Renal cortical epithelial cell (primary cell): ENCODE measurements at places on chromosomes 13 and 19. TPM values are rescaled to one million over a fixed set of nuclear protein-coding genes. Genes with fewer than 3 reads are reported as not detected.
A peak's percentile ranks its signal among the peaks of the same experiment; 100 is the strongest.

GRCh38 chr13:64333888-64334287 lies 2896.2 kb downstream of the PCDH9 start:
- DNase-seq: no peak

DNA sequence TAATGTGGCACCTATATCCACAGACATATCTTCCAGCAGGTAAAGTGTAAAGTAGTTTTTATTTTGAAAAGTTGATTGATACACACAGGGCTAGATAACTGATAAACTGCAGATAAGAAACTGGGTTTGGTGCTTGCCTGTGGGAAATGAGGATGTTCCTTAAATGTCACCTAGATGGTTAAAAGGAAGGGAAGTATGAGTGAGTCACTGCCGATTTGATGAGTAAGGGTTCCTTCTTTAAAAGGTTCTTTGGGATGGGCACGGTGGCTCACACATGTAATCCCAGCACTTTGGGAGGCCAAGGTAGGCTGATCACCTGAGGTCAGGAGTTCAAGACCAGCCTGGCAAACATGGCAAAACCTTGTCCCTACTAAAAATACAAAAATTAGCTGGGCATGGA lies 73.8 kb upstream of the FRY start:
- no peak for DNase-seq

GRCh38 chr19:50003810-50004419 lies 21.3 kb downstream of the VRK3 start:
- DNase-seq: peak; percentile 99

Gene KLK2
- not detected in 2 replicates for total RNA-seq

Gene ZSCAN5A
- total RNA-seq: 4.7 and 5.7 TPM in 2 replicates

Gene CAMSAP3
- 1.9 and 3.8 TPM in 2 replicates for total RNA-seq

Gene ZNF578
- total RNA-seq: 3.5 and 6.5 TPM in 2 replicates

DNA sequence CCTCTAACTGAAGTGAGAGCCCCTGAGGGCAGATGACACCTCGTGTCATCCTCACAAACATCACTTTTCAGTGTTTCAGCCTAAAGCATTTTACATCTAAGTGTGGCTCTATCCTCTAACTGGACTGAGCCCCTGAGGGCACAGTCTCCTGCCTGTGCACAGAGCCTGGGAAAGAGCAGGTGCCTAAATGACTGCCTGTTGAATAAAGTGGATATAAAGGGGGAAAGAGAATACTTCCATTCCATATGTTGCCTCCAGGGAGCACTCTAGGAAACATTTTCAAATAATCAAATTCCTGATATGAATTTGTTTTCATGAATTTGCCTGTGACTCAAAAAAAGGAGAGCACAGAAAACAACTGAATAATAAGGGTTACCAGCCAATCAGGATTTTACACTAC lies 32.2 kb downstream of the CNMD start:
- DNase-seq: no peak

DNA sequence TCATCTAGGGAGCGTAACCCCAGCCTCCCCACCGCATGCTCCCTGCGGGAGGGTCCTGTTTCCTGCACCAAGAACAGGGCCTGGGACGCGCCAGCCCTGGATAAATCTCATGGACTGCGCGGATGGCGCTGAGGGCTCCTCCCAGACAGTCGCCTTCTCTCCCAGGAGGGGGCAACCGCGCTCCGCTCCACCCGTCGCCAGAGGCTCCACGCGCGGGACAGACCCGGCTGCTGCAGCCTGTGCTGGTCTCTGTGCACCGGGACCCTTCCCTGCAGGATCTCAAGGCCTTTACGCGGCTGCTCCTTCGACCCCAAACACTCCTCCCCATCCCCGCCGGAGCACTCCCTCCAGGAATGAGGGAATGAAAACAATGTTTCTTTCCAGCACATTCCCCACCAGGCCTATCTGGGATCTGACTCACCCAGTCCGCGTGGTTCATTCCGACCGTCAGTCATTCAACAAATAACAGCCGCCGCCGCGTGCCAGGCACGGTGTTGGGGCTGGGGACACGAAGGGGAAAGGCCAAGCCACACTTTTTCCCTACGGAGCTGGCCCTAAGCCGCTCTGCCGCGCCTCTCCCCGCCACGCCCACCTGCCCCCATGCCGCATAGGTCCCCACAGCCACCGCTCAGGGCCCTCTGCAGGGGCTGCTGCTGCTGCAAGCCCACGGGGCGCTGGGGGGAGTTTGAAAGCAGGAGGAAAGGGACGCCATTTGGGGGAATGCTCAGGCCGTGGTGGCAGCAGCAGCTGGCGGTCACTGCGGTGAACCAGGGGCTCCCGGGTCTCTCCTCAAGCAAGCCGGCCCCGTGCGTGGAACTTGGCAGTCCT lies 6.0 kb downstream of the PNMA8B start:
- DNase-seq: peak; percentile 52

Gene LYL1
- total RNA-seq: 0.20 and 1.7 TPM in 2 replicates

- no peak for DNase-seq
These were observed 220.0 kb downstream of the TEX29 start for GRCh38 chr13:111540486-111540885.

Gene KIR3DL1
- not detected in 2 replicates for total RNA-seq

GRCh38 chr19:19778666-19779065 lies 42.9 kb downstream of the ZNF506 start:
- DNase-seq: no peak

Gene IFNL1
- total RNA-seq: not detected in 2 replicates

DNA sequence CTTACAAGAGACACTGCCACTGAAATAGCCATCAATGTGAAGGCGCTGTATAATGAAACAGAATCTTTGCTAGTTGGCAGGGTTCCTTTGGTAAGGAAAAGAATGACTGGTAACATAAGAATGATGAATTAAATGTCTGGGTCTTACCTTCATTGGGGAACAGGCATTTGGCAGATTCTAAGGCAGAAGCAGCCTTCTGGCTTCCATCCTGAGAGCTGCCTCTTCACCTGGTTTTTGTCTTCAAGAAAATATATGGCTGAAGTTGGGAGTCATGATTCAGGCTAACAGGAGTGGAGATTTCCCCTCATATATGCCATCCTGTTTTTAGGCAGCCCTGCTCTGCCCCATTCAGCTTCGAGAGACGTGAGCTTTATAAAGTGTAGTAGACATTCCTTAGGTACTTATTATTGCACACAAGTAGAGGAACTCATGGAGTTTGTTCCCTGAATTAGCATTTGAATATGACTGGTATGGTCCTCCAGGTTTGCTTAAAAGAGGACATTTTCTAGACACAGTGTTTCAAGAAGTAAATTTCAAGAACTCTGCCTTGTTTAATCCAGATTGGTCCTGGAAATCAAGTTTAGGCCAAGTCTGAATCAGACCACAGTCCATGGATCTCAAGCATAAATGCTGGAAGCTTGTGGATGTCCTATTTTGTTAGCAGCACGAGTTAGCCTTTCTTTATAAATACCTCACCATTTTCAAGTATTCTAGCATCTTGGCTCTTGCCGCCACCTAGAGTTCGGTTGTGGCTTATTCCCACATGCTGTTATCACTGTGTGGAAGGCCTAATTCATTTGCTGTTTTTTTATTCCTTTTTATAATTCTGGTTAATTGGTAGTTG lies 56.2 kb upstream of the AKAP11 start:
- DNase-seq: peak; percentile 47

DNA sequence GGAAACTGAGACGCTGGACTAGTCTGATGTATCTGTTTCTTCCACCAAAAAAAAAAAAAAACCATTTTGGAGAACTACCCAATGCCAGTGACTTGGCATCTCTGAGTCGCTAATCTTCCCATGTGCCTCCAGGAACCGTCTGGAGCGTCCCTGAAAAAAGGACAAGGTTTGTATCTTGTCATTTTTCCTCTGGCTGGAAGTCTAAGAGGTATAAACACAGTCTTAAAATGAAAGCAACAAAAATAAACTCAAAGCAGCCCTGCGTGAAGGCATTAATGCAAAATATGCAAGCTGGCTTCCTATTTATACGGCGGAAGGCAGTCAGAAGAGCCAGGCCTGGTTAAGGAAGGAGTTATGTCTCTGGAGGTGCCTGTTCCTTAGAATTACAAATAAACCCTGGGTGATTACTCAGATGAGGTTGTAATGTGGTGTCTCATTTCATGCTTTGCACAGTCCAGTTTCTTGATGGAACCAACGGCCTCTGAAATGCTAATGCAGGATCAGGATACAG lies 20.3 kb downstream of the ACTN4 start:
- peak; percentile 89 for DNase-seq

DNA sequence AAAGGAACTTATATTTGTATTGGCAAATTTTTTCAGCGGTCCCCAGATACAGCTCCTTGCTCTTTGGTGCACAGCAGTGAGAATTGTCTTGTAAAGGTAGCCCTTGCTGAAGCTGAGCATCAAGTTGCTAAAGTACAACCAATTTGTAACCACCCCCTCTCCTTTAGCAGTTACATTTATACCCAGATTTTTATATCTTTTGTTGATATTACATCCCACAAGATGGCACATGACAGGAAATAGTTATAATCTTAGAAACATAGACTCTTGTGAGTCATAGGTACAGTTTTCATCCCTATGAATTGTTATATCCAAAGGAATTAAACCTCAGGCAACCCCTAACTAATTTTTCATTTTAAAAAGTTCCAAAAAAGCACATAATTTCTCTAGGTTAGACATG lies 523.0 kb upstream of the SLITRK1 start:
- no peak for DNase-seq

DNA sequence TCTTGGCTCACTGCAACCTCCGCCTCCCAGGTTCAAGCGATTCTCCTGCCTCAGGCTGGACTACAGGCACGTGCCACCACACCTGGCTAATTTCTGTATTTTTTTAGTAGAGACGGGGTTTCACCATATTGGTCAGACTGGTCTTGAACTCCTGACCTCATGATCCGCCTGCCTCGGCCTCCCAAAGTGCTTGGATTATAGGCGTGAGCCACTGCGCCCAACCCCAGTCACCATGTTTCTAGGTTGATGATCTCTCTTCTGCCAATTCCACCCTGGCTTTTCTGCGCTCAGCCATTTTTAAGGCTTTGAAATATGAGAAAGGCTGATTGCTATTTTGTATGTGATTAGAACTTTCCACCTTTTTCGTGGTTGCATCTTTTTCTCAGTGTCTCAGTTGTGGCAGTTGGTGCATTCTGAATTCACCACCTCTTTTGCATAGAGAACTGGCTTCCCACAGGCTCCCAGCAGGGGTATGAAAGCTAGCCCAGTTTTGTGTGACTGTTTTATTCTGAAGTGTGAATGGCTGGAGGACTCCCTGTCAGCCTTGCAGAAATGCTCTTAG lies 15.5 kb downstream of the CEACAM1 start:
- no peak for DNase-seq

DNA sequence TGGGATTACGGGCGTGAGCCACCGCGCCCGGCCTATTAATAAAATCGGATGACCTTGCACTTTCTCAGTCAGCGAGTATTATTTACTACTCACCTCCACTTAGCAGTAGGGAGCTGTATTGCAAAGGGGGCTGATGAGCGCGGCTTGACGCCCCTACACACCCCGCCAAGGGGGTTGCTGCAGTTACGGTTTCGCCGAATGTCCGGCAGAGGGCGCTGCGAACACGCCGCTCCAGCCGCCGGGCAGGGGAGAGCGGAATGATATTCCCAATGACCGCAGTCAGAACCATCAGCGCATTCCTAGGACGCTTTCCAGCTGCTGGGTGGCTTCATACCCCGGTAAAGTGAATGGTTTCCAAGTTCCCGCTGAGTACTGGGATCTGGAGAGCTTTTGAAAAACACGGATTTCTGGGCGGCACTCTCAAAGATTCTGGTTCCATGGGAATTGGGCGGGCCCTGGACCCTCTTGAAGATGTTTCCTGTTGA lies 30.0 kb upstream of the TPT1 start:
- peak; percentile 72 for DNase-seq

Gene HS6ST3
- under 0.01 TPM in 2 replicates for total RNA-seq

Gene C5AR1
- total RNA-seq: 0.80 TPM in 1 of 2 replicates, not detected in the other

DNA sequence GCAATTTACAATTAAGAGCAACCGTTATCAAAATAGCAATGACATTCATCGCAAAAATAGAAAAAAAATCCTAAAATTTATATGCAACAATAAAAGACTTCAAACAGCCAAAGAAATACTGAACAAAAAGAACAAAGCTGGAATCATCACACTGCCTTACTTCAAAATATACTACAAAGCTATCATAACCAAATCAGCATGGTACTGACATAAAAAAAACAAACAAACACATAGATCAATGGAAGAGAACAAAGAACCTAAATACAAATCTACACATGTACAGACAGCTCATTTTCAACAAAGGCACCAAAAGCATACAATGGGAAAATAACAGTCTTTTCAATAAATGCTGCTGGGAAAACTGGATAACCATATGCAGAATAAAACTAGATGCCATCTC lies 6.4 kb downstream of the ZNF562 start:
- no peak for DNase-seq

DNA sequence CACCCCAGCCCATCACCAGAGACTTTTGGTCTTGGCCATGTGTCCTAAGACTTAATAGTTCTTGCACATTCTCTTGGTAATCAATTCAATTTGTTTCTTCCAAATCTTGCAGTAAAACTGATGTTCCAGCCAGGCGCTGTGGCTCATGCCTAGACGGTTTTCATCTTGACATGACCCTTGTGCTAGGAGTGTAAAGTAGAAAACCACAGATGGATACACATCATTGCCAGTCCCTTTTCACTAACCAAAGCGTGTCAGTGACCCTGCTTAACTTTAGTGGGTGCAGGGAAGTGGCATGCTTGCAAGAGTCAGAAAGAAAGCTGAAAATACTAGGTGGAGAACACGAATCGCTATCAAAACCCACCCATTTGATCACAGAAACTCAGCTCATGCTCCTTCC lies 18.0 kb upstream of the CD70 start:
- peak; percentile 90 for DNase-seq

Gene GPR183
- not detected in 2 replicates for total RNA-seq

DNA sequence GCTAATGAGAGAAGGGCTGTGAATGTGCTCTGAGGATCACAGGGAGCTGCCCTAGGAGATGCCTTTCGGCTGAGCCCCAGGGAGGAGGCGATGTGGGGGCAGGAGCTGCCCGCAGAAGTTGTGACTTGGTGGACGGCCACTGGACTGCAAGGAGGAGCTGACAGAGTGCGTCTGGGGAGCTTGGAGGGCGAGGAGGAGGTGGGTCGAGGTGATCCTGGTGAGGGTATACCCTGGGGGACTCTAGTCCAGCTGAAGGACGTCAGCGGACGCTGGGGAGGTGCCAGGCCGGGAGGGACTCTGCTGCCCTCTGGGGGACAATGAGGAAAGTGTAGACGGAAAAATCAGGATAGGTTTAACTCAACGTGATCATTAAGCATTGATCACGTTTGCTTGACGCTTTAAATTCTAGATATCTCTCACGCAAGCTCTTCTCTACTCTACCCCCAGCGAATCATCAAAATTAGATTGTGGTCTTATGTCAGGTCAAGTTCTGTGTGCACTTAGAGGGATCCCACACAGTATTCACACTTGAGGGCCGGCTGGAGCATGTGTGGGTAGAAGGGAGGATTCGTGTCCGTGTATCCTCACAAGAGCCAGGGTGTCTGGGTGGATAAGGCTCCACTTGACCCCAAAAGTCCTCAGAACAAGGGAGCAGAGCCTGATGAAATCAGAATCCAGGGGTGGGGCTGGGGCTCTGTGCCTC lies 3.3 kb upstream of the CEACAM7 start:
- DNase-seq: no peak

Gene CFAP97D2
- not detected in 2 replicates for total RNA-seq
